ENCODE measurements at places on chromosomes 1 and 21. TPM values are rescaled to one million over a fixed set of nuclear protein-coding genes. Genes with fewer than 3 reads are reported as not detected.

DNA sequence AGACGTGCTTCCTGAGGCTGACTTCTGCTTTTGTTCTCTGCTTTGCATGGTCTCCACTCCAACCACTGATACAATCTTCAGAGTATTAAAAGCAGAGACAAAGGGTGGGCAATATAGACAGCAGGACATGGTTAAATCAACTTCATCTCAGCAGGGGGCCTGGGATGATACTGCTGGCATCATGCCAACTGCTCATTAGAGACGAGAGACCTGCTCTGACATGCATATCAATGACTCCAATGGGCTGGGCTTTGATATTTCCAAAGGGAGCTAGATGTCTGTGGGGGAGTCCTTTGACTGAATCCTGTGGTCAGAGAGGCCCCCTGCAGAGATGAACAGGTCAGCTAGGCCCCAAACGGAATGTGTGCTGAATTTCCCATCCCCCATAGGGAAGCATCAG is 106.6 kb downstream of the ACTL8 start:
- DNase-seq, result no peak
- H3K36me3 ChIP-seq, result no peaks in the 10 kb centered on the region
- H3K4me1 ChIP-seq, result no peaks in the 10 kb centered on the region
- H3K27me3 ChIP-seq, result no peaks in the 10 kb centered on the region

- no peaks in the 10 kb centered on the region for H3K4me1 ChIP-seq
- no peaks in the 10 kb centered on the region for H3K27me3 ChIP-seq
- no peak overlapping the region for H3K27ac ChIP-seq
- H3K36me3 ChIP-seq, result no peaks in the 10 kb centered on the region
- peak; percentile 70 for DNase-seq
- H3K4me3 ChIP-seq, result no peak overlapping the region
Observed at GRCh38 chr1:173914366-173914871, 2.7 kb downstream of the SERPINC1 start.

- H3K4me1 ChIP-seq, result peaks cover 30% of the 10 kb centered on the region
- H3K36me3 ChIP-seq, result no peaks in the 10 kb centered on the region
- DNase-seq, result no peak
- H3K27me3 ChIP-seq, result no peaks in the 10 kb centered on the region
- no peak overlapping the region for H3K4me3 ChIP-seq
Observed at GRCh38 chr21:45316871-45317397, 29.2 kb upstream of the POFUT2 start.

DNA sequence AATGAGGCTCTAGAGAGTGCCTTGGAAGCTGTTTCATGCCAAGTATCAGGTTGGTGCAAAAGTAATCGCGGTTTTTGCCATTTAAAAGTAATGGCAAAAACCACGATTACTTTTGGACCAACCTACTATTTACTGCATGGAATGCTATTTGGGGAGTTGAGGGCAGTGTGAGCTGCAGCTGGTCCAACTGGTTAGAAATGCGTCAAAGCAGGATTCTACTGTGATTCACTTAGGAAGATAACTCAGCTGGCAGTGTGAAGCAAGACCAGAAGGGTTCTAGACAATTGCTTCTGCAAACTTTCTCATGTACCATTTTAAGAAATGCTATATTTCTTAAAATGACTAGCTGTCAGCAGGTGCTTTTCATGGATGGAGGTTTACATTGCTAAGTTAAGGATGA is 21.2 kb upstream of the PLA2G2C start:
- H3K36me3 ChIP-seq, result no peaks in the 10 kb centered on the region
- peaks cover 3% of the 10 kb centered on the region for H3K4me1 ChIP-seq
- H3K4me3 ChIP-seq, result no peak overlapping the region
- no peak for DNase-seq

- no peak overlapping the region for H3K4me3 ChIP-seq
- H3K27me3 ChIP-seq, result no peaks in the 10 kb centered on the region
- no peaks in the 10 kb centered on the region for H3K36me3 ChIP-seq
- peak overlapping the region; percentile 87 for H3K27ac ChIP-seq
- peak; percentile 86 for DNase-seq
Observed at GRCh38 chr21:25997788-25998611, 172.6 kb downstream of the APP start.

GRCh38 chr1:1021010-1021919 is 1.3 kb downstream of the AGRN start:
- peak; percentile 65 for DNase-seq
- peaks cover 62% of the 10 kb centered on the region for H3K4me1 ChIP-seq
- H3K4me3 ChIP-seq, result peak overlapping the region; percentile 65

DNA sequence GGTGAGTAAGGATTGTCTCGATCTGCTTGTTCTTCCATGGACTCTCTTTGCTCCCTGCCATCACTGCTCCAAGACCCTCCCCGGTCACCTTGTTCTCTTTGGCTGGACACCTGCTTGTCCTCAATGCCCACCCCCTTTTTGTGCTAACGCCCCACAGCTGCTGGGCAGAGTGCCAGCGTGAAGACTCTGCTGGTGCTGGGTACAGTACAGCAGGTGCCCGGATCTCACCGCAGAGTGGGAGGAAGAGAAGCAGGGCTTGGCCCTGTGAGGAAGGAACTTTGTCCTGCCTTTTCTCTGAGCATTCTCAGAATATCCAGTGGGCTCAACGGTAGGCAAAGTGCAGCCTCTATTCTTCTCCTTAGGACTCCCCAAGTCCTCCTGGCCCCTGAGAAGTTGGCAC is 90.1 kb downstream of the PLXNA2 start:
- H3K27ac ChIP-seq, result peak overlapping the region; percentile 68
- no peak for DNase-seq
- peaks cover 58% of the 10 kb centered on the region for H3K4me1 ChIP-seq
- H3K36me3 ChIP-seq, result no peaks in the 10 kb centered on the region

DNA sequence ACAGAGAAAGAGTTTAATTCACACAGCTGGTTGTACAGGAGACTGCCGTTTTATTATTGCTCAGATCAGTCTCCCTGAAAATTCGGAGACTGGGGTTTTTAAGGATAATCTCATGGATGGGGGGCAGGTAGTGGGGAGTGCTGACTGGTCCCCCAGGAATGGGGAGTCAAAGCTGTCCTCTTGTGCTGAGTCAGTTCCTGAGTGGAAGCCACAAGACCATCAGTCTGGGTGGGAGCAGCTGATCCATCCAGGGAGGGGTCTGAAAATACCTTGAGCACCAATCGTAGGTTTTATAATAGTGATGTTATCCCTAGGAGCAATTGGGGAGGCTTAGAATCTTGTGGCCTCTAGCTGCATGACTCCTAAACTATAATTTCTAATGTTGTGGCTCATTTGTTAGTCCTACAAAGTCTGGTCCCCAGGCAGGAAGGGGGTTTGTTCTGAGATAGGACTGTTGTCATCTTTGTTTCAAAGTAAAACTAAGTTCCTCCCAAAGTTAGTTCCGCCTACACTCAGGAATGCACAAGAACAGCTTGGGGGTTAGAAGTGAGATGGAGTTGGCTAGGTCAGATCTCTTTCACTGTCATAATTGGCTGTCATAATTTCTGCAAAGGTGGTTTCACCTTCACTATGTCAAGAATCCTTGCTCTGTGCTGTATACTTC is 50.3 kb downstream of the TRAF5 start:
- H3K4me1 ChIP-seq, result peaks cover 4% of the 10 kb centered on the region
- H3K27ac ChIP-seq, result no peak overlapping the region
- H3K4me3 ChIP-seq, result no peak overlapping the region
- no peaks in the 10 kb centered on the region for H3K27me3 ChIP-seq

GUCA2B gene
- not detected for total RNA-seq

OR10J4 gene
- total RNA-seq, result not detected
